Hematopoietic multipotent progenitor cell treated with erythropoietin and hydrocortisone succinate and interleukin-3 and kit ligand, for 4 days (in vitro differentiated cells): ENCODE measurements at places on chromosomes 12 and 14.

DNA sequence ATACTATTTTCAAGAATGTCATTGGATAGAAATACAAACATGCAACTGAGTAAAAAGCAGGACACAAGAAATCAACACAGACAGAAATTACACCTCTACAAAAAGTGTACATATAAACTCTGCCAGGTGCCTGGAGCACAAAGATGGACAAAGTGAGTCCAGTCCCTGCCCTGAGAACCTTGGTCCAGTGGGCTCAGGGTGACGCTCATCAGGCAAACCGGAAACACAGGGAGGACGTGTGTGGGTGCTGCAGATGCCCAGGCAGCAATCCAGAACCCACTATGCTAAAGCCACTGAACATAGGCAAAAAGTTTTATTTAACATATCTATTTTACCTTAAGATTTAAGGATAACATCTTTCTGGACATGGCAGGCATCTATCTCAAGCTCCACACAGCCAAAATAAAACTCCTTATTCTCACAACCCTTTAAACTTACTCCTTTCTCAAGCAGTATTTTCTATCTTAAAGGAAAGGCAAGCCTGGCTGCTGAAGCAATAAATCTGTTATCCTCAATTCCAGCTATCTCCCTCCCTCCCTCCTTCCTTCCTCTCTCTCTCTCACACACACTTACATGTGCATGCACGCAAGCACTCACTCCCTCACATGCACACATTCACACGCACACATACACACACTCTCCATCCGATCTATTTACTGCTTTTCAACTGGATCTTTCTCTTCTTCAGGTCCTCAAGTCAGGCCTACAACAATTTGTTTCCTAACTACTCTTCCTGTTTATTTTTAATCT lies 10.2 kb downstream of the PPP1R13B start:
- DNase-seq, result no peak

DNA sequence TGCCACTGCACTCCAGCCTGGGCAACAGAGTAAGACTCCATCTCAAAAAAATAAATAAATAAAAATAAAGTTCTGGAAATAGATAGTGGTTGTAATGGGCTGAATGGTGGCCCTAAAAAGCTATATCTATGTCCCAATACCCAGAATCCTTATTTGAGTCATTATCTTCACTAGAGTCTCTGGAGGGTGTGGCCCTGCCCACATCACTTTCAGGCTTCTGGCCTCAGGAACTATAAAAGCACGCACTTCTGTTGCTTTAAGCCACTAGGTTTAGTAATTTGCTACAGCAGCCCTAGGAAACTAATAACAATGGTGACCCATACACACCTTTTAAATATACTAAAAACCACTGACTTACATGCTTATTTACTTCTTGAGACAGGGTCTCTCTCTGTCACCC lies 49.9 kb downstream of the MAP3K9 start:
- peak; percentile 11 for DNase-seq

GRCh38 chr12:6327229-6328041 lies 14.4 kb downstream of the TNFRSF1A start:
- no peak for DNase-seq

- no peak for DNase-seq
These were observed 7.3 kb downstream of the PHB2 start for GRCh38 chr12:6963016-6963731.

DNA sequence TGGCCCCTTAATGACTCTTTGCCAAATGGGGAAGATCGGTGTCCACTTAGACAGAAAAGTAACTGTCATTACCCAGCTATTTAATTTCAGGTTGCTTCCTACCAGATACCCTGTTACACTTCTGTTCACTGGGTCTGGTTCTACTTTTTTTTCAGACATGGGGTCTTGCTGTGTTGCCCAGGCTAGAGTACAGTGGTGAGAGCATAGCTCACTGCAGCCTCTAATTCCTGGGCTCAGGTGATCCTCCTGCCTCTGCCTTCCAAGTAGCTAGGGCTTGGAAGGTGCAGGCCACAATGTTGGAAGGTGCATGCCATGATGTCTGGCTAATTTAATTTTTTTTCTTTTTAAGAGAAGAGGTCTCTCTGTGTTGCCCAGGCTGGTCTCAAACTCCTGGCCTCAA lies 147.0 kb upstream of the ARHGAP5 start:
- no peak for DNase-seq

DNA sequence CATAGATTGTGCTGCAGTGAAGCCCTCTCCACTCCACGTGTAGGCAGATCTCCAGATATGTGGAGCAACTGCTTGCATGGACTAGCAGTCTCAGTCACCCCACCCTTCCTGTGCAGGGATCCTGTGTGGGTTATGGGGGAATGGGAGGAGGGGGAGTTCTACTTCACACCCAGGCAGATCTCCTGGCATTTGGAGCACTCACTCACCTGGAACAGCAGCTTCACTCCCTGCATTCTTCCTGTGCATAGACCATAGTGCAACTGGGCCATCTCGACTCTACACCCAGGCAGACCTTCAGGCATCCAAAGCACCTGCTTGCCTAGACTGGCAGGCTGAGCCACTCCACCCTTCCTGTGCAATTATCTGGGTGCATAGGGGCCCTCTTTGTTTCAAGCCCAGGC lies 96.0 kb upstream of the PCED1B start:
- DNase-seq, result no peak

DNA sequence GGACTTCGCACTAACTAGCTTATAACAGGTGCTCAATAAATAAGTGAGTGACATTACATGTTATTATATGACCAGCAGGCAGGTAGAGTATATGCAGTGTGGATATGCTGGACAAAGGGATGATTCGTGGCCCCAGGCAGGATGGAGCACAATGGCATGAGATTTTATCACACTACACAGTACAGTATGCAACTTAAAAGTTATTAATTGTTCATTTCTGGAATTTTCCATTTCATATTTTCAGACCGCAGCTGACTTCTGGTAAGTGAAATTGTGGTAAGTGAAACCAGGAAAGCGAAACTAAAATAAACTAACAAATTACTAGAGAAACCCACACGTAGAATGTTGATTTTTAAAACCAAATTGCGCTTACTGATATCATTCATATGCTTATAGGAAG lies 3.3 kb downstream of the PARP11 start:
- DNase-seq, result peak; percentile 44

DNA sequence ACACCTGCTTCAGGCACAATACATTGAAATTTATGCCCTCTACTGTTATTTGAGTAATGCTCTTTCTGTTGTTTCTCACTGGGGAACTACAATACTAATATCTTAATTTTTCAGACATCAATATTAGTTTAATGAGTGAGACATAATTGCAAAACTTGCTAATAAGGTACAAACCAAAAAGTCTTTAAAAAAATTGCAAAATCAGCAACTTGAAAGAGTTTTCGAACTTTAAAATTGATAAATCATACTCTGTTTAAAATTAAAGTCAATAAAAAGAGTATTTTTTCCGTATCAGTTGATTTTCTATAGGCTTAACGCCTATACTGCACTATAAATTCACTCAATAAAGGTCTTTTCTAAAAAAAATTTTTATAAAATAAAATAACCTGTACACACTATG lies 1735.9 kb upstream of the SEL1L start:
- no peak for DNase-seq

DNA sequence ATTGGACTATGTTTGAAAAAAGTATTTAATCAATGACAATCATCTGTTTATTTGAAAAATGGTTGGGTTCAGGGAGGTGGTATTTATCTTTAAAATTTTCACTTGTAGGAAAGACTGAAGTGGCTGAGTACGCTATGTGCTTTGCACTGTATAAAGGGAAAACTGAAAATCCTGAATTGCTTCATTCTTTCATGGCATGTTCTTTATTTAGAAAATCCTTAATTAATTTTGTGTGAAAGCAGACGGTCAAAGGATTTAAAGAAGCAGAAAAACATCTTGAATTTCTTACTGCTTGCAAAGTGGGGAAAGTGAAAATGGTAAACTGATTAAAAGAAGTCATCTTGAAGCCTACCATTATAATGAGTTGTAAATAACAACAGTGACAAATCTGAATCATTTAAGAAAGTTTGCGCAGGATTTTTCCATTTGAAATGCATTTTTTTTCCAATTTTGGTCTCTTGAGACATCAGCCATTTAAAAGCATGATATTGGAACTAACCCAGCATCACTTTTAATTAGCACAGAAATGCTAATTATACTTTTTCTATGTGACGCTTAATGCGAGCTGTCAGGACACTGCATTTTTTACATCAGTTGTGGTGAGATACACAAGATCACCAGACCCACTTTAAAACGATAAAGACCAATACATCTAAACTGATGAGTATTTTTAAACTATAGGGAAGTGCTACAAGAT lies 169.0 kb downstream of the NEDD1 start:
- no peak for DNase-seq

- no peak for DNase-seq
These were observed 15.6 kb upstream of the MCRS1 start for GRCh38 chr12:49583366-49584094.

GRCh38 chr12:56165369-56165768 lies 7.2 kb downstream of the MYL6 start:
- no peak for DNase-seq

- no peak for DNase-seq
These were observed 13.6 kb downstream of the ABCD2 start for GRCh38 chr12:39605996-39606395.

GRCh38 chr12:57389033-57389432 lies 41.8 kb downstream of the R3HDM2 start:
- no peak for DNase-seq

DNA sequence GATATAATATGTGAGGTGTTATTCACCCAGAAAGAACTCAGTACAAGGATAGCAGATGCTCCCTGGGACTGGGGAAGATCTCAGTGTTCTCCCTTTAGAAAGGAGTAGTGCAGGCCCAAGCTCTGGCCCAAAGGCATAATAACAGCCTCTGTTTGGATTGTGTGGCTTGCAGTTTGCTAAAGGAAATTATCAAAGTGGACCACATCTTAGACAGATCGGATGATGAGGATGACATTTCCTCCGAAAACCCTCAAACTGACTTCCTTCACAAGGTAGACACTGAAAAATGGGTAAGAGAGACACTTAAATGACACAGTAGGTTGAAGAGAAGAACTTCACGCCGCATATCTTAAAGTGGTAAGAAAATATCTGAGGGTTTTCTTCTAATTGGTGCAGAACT lies 26.1 kb downstream of the SMCO2 start:
- DNase-seq, result no peak

- peak; percentile 64 for DNase-seq
These were observed 179.7 kb upstream of the PLXNC1 start for GRCh38 chr12:93968536-93969285.

DNA sequence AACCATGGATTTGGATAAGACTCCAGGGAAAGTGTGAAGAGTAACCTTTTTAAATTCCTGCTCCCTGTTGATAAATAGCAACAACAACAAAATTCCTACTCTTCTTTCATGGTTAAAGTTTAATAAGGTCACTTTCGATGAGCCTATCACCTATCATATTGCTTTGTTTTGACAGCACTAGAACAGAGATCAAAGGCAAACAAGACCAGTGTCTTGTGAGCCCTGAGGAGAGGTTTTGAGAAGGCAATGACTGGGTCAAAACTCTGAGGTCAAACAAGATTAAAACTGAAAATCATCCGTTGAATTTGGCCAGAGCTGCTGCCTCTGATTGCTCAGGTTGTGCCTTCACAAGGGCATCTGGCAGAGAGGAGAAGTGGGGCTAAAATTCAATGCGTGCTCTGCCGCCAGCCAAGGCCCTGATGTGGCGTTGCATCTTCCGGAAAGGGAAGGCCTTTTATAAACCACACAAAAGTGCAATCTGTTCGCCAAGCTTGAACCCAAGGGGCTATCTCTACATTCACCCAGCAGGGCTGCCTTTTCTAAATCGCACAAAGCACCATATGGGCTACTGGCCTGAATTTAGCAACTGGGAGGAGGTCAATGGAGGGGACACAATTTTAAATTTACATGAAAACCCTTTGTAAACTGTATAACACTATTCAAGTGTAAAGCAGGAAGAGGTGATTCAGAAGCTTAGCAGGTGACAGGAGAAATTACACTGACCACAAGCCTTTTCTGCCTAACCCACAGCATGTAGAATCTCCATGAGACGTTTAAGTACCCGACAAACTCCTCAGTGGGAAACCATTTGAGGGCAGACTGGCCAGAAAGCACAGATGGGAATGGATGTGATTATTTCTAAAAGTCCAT lies 140.8 kb downstream of the DAD1 start:
- peak; percentile 94 for DNase-seq

GRCh38 chr12:131408484-131408883 lies 302.4 kb upstream of the SFSWAP start:
- DNase-seq, result no peak

- no peak for DNase-seq
These were observed 1.5 kb downstream of the SLC7A8 start for GRCh38 chr14:23181946-23182345.

- peak; percentile 87 for DNase-seq
These were observed 12.2 kb downstream of the DEGS2 start for GRCh38 chr14:100147181-100147631.

DNA sequence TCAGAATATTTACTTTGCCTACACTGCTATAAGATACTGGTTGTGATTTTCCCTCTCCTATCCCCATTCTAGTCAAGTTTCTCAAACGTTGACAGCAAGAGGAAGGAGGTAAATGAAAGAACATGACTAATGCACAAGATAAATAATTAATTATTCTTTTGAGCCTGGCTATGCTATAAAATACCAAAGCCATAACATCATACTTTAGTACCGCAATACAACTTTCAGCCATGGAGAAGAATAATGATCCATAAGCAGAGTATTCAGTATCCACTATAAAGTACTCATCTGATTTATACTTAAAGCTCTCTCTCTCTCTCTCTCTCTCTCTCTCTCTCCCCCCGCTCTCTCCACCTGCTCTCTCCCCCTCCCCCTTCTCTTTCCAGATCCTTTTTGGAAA lies 41.3 kb downstream of the TDG start:
- no peak for DNase-seq

GRCh38 chr12:64568298-64568697 lies 42.0 kb upstream of the RASSF3 start:
- DNase-seq, result peak; percentile 56

DNA sequence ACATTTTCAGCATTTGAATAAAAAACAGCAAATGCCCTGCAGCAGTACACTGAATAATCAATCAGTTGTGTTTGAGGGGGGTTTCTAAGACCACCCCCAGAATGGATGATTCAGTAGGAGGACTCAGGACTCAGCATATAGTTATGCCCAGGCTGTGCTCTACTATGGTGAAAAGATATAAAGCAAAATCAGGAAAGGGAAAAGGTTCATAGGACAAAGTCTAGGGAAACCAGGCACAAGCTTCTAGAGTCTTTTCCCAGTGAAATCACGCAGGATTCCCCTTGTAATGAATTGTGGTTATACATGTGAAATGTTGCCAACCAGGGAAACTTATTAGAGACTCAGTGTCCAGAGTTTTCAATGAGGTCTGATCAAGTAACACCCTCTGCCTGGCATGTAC lies 25.0 kb upstream of the SLC17A8 start:
- DNase-seq, result no peak
